CD4-positive, alpha-beta T cell treated with Interleukin-1 beta for 1 hour (primary cell): ENCODE measurements at places on chromosomes 6 and 20.

GRCh38 chr20:23540624-23541023 lies 27.7 kb downstream of the CST9L start:
- DNase-seq, result no peak

GRCh38 chr6:142182004-142182403 lies 34.9 kb downstream of the VTA1 start:
- DNase-seq, result no peak

GRCh38 chr20:7313047-7313446 lies 545.6 kb downstream of the BMP2 start:
- DNase-seq, result no peak

GRCh38 chr6:109877028-109878004 lies 100.8 kb upstream of the GPR6 start:
- no peak for DNase-seq

- no peak for DNase-seq
Measured at GRCh38 chr6:159169193-159169555, at the start of gene FNDC1. Gene FNDC1, plus strand, starts transcription at chr6:159169400. Its CDS starts 197 bp downstream, at chr6:159169597.

- no peak for DNase-seq
Measured at GRCh38 chr6:116877743-116878142, 701 bp downstream of the RFX6 start.

DNA sequence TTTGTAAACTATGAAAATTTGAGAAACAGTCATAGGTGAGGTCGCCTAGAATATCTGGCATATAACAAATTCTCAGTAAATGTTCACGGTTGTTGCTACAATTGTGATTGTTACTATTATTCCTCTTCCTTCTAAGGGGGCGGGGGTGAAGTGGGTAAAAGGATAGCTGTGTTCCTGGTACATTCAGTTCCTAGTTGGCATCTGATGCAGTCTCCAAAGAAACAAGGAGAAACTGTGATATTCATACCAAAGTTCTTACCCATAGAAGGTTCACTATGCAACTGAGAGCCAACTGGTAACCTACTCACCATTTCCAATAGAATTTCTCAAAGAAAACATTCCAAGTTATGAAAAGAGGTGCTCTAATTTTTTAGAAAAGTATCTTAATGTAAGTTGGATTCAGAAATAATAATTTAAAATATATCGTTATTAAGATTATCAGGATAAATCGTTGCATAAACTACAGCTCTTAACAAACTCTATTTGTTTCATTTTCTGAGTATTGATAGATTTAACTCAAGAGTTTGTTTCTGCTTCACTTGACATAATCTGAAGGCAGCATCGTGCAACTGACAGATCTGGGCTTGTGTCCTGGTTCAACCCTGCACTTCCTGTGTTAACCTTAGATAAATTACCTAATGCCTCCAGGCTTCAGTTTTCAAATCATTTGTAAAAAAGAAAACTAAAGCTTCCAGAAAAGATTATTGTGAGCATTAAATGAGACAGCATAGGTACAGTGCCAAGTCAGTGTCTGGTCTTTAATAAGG lies 13.3 kb upstream of the MAP7 start:
- no peak for DNase-seq

DNA sequence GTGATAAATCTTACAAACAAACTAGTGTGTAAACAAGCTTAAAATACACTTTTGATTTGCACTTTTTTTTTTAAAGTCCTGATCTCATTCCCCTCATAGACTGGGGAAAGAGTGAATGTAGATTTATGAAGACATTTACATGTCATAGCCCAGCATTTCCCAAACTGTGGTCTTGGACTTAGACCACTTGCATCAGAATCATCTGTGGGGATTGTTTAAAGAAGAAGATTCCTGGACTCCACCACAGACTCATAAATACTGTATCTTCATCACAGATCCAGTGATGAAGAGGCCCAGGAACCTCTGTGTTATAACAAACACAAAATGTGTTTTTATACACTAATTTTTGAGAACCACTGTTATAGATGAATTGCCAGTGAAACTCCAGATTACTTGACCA lies 99.5 kb downstream of the KCNQ5 start:
- no peak for DNase-seq

GRCh38 chr6:168578036-168578435 lies 137.1 kb downstream of the SMOC2 start:
- no peak for DNase-seq

DNA sequence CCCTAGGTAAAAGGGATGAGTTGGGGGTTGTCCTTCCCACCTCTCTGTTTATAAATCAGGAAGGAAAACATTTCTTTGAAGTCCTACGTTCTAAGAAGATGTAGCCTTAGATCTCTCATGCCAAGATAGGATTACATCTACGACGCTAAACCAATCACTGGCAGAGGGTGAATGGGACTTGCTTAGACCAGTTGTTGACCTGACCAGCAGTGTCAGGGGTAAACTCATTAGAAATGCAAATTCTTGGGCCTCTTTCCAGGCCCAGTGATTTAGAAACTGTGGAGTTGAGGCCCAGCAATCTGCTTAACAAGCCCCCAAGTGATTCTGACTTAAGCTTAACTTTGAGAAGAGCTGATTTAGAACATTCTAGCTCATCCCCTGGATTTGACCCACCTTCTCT lies 147.1 kb upstream of the THEMIS start:
- no peak for DNase-seq

- DNase-seq, result no peak
Measured at GRCh38 chr6:128500014-128500413, 20.4 kb downstream of the PTPRK start.

DNA sequence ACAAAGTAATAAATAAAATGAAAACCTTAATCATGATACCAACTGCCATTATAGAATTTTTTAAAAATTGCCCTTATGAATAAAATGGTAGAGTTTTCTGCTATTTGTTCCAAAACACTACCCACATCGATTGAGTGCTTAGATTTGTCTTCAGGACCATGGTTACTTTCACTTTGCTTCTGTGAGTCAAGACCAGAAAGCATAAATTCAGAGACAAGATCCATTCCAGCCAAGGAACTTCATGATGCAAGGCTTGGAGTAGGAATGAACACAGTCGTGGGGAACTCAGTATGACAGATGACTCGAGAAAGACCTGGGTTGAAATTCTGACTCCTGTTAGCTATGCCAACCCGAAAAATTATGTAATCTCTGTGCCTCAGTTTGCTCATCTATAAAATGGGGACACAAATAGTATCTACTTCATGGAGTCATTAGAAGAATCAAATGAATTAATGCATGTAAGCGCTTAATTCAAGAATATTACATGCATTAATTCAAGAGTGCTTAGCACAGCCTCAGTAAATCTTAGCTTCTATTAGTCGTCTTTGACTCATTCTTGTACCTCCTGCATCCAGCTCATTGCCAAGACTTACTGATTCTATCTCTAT lies 72.5 kb upstream of the MYLIP start:
- DNase-seq, result no peak

- DNase-seq, result no peak
Measured at GRCh38 chr6:118294906-118295305, 253.2 kb upstream of the PLN start.

GRCh38 chr6:109389650-109390274 lies 7.5 kb upstream of the CD164 start:
- DNase-seq, result no peak

DNA sequence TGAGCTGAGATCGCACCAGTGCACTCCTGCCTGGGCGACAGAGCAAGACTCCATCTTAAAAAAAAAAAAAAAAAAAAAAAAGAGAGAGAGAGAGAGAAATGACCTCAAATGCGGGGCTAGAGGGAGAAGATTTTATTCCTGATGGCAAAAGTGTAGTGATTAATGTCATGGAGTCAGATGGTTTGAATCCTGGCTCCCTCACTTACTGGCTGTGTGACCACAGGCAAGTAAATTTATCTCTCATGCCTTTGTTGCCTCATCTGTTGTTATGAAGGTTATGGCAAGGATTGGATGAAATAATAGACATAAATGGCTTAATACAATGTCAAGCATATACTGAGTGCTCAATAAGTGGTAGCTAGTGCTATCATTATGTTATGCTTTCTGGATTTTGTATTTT lies 29.3 kb downstream of the RIN2 start:
- DNase-seq, result no peak

DNA sequence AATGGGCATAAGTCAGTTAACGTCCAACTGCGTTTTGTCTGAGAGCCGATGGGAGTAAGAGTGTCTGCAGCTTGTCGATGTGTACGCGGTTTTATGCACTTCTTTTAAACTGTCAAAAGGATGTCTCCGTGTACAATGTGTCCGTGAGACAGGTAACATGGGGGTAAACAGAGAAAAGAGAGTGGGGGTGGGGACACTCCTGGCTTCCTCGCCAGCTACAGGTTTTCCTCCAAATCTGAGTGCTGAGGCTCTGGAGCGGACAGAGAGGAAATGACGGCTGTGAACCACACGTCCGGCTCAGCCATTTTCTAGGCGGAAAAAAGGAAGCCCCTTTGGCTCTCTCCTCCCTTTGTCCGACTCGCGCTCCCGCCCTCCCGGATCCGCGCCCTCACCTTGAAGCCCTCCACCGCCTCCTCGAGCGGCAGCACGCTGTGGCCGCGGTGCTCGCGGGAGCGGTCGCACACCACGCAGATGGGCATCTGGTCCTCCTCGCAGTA lies 916 bp downstream of the TRIM27 start:
- DNase-seq, result peak; percentile 46

DNA sequence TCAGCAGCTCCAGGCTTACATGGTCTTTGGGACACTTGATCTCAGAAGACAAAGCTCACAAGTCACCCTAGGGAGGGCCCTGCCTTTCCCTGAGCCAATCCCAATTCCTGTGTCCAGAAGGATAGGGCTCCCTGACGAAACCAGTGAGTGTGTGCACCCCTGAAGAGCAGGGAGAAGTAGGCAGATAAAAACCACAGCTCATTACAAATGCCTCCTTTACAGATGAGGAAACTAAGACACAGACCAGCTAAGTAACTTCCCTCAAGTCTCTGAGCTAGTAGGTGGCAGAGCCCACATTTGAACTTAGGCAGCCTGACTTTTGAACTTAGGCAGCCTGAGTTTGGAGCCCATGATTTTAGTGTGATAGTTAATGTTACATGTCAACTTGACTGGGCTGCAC lies 6.7 kb upstream of the ZFAND3 start:
- no peak for DNase-seq

DNA sequence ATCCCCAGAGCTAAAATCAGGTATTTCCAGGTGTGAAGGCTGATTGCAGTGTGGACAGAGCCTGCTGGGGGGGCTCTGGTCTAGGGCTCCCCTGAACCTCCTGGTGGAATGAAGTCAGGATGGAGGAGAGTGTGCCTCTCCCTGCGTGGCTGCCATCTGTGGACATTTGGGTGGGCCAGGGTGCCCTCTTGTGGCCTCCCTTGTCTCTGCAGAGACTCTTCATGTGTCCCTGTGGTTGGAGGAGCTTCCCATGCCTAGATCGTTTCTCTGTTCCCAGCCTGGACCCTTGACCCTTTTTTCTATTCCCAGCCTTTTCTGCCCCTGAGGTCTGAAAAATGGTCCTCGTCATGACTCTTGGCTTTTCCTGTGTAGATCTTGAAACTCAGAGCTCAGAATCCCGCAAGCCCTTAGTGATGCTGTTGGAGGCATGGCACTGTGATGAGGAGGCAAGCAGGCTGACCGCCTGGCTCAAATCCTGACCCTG lies 9.9 kb upstream of the PSMF1 start:
- DNase-seq, result peak; percentile 50

DNA sequence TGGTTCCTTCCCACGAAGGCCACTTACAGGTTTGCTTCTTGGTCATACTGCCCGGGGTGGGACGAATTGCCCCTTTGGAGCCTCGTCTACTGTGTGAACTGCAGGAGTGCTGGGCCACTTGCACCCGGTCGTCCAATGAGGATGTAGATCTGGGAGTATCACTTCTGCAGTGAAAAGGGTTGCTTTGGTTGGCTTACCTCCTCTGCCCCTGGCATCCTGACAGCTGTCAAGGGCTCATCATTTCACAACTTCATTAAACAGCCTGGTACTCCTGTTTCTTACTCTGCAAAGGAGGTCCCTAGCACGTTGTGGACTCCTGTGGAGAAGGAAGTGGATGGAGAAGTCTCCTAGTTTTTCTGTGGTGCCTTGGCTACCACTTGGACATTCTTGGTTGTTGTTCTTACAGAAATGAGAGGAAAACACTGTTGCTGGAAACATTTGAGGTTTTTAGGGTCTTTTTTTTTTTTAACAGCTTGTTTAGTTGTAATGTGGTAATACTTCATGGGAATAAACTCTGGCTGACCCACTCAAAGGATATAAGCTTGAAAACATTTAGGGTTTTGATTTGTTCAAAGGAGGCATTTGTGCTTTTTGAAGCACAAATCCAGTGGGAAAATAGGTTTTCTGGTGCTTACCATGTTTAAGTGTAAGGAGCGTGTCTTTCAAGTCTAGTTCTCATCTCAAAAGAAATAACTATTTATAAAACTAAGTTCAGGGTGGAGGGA lies 60.7 kb downstream of the AKAP12 start:
- DNase-seq, result no peak

- DNase-seq, result no peak
Measured at GRCh38 chr20:45487231-45487635, 17.7 kb downstream of the WFDC2 start.

DNA sequence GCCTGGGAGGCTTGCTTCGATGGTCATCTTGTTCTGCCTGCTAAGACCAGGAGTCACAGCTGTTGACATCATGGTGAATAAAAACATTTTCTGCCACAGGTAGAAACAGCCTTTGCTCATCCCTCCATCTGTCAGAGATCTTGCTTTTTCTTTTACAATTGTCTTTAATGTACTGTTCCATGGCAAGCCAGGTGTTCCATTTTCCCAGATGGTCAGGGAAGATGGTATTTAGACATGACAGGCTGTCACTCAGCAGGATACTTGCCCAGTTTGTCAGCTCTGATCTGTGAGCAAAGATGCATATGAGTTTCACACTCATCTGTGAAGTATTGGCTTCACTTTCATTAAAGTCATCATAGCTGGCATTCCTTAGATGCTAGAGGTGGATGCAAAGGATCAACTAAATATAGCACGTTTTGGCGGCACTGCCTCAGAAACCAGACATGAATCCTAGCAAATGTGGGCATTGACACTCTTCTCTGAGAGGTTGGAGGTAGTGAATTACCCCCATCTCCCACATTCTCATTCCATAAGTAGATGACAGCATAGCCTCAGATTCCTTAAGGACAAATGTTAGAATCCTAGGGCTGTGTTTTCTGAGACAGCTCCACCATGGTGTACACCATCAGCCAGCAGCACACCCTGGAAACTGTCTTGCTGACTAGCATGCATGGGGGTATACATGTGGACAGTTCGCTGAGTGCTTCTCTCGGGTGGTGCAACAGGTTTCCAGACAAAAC lies 4.2 kb downstream of the SSTR4 start:
- no peak for DNase-seq
